ENCODE measurements at places on chromosomes 11 and 22.

GRCh38 chr11:35523331-35523768 is 2.1 kb downstream of the PAMR1 start:
- DNase-seq, result no peak

- DNase-seq, result no peak
Observed at GRCh38 chr11:1742371-1742770, 8.0 kb downstream of the IFITM10 start.

GRCh38 chr11:36340897-36341296 is 44.8 kb downstream of the PRR5L start:
- no peak for DNase-seq

GRCh38 chr11:104001561-104002056 is 34.8 kb upstream of the DDI1 start:
- no peak for DNase-seq

DNA sequence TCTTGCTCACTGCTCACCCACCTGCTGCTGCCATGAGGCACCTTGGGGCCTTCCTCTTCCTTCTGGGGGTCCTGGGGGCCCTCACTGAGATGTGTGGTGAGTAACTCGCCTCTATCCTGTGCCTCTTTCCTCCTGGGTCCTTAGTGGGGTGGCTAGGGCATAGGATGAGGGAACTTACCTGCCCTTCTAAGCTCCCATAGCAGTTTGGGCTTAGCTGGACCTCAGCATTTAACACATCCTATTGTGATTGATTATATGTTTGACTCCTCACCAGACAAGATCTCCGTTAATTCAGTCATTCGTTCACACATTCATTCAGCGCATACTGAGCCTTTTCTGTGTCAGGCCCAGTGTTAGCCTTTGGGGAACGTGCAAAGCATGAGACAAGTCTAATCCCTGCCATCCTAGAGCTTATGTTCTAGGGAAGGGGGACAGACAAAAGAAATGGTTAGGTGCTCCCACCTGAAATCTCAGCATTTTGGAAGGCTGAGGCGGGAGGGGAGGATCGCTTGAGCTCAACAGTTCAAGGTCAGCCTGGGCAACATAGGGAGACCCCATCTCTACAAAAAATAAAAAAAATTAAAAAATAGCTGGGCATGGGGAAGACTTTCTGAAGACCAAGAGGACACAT is 441 bp downstream of the TCN2 start:
- DNase-seq, result no peak

GRCh38 chr11:120375076-120375475 is 38.9 kb downstream of the ARHGEF12 start:
- no peak for DNase-seq

DNA sequence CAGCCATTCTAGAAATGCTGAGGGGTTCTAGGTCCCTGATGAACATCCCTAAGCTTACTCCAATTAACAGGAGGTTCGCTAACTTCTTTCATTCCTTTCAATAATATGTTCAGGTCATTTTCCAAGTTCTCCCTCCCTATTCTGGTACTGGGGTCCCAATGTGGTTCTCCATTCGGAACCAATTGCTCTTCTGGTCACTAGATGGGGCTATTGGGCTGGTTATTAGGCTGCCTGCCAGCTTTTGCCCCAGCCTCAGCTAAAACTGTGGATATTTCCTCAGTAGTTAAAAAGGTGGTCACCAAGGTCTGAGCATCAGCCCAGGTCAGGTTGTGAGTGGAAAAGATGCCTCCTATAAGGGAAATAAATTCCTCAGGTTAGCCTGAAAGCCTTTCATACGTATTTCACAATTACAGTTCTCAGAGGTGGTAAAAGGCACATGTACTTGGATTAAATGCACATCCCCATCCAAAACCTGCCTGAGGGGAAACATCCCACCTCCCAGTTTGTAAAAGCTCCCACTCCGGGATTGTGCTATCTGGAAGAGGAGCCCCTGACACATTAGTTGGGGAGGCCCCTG is 161.1 kb upstream of the CCDC179 start:
- DNase-seq, result no peak

- no peak for DNase-seq
Observed at GRCh38 chr11:99614352-99614751, 593.6 kb downstream of the CNTN5 start.

DNA sequence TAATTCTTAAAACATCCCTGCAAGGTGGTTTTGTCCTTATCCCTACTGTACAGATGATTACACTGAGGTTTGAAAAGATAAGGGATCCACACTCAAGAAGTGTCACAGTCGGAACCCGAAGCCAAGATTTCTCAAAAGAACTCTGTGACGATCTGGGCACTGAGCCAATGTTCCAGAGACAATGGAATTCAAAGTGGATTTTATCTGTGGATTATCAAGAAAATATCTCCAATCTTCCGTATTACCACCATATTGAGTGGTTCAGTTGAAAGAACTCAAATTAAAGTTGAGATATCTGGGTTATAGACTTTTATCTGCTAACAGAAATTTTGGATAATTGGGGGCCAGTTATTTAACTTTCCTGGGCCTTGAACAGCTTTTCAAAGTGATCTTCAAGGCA is 100.0 kb upstream of the GRAMD1B start:
- DNase-seq, result no peak

DNA sequence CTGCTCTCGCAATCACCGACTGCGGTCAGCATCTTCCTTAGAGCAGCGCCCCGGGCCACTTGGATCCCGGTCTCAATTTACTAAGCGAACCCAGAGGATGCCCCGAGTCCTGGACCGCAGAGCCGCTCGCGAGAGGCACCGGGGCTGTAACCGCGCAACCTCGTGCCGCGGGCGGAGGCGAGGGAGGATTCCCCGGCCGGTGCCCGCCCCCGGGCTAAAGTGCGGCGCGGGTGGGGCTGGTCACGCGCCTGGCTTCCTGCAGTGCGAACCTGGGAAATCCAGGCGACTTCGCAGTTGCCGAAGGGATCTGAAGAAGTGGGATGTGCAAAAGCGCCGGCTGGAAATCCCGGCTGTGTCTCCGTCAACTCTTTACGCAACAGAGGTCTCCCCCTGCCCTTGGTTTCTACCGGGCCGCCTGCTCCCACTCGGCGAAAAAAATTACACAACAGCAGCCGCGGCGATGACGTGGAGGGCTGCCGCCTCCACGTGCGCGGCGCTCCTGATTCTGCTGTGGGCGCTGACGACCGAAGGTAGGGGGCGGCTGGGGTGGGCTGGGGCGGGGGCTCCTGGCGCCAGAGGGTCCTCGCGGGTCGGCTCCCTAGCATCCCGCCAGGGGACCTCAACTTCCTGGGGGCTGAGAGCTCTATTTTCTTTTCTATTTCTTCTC is at the start of gene NCR3LG1:
Gene NCR3LG1 (plus strand): TSS at position 291 of the 667 bp plus-strand sequence. CDS start 170 bp downstream, at position 461.
- DNase-seq, result peak; percentile 26

- no peak for DNase-seq
Observed at GRCh38 chr11:122784325-122784955, 53.9 kb upstream of the CRTAM start.

DNA sequence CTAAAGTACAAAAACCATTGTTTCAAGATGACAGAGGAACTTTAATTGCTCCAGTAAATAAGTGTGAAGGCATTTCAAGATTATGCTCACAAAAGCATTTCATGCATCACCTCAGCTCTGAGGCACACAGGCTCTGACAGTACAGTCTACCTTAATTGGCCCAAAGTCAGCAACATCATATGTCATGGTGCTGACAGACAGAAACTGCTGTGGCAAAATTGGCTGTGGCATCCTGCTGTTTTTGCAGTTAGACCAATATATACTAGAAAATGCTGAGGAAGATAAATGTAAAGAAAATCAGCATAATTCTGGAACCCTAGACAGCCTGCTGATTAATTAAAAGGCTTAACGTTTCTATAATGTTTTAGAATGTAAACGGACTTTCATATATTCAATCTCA is 34.9 kb upstream of the PPP2R1B start:
- DNase-seq, result no peak

GRCh38 chr11:94127638-94128037 is 1.0 kb upstream of the PANX1 start:
- DNase-seq, result no peak

DNA sequence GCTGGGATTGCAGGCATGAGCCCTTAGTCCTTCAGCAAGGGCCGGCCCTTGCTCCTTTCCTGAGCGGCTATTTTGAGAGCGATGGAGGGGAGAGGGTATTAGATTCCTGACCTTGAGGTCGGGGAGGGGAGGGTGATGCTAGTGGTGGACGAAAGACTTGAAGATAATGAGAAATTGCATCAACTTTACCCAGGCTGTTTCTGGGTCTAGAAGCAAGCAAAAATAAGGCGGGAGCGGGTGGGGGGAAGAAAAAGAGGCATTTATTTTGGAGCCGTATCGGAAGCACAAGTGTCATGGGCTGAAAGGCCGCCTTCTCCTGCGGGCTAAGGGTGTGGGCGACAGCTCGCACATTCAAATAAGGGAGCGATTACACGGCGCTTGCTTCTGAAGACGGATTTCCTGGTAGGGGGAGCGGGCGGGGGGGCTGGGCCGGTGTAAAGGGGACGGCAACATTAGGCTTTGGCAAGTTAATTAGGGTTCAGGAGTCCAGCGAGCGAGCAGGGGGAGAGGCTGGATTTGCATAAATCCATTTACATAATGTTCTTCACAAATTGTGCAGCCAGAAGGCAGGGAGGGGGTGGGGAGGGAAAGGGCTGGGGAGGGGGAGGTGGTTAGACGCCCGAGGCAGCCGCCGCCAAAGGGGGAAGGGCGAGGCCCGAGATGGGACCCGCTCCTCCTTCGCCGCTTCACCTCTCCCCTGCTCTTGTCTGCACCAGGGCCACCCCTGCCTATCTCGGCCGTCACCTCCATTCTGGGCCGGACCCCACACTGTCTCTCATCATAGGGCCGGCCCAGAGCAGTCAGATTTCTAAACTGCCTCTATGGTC is 245.9 kb downstream of the MIAT start:
- no peak for DNase-seq

GRCh38 chr11:90908074-90908473 is 685.2 kb upstream of the CHORDC1 start:
- DNase-seq, result no peak

DNA sequence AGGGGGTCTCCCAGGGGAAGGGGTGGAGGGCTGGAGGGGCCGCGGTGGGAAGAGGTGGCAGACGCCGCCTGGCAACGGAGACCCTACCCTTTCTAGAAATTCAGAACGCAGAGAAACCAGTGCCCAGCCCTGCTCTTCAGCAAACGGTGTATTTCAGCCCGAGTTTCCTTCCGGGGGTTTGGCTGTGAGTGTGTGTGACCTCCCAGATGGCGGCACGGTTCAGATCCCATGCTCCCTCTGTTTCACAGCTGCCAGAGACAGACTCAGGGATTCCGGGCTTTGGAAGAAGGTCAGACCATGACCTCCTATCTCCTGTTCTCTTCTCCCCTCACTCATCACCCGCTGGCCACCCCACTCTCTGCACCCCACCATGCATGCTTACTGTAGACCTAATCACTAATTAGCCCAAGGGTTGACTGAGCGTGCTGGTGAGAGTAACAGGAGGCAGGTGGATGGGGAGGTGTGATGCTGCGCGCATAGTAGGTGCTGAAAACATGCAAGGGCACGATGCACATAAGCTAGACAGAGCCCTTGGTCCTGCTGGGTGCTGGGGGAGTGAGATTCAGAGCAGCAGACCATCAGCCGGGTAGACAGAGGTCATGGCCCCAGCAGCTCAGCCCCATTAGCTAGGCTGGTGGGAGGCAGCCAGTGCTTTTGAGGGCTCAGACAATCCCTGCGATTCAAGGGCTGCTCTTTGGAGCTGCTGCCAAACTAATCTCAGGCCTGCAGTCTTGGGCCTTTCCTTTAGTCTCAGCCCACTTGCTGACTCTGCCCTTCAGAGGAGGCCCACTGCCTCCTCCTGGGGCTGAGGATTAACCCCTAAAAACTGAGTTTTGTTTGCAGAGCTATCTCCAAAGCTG is 256.5 kb upstream of the CADM1 start:
- DNase-seq, result no peak

- DNase-seq, result peak; percentile 55
Observed at GRCh38 chr22:22720201-22720723, 75.8 kb downstream of the GGTLC2 start.

- DNase-seq, result no peak
Observed at GRCh38 chr11:75100314-75100713, 3.6 kb upstream of the OR2AT4 start.

All from CD4-positive, alpha-beta T cell treated with Interleukin-4 for 4 hours (primary cell).